ENCODE measurements at places on chromosomes 5 and 9.

GRCh38 chr5:153719324-153719723 is 228.9 kb downstream of the GRIA1 start:
- no peak for DNase-seq

- DNase-seq: peak; percentile 76
Observed at GRCh38 chr9:136122425-136123383, 4.0 kb upstream of the TMEM250 start.

GRCh38 chr5:173670791-173671120 is 54.3 kb upstream of the BOD1 start:
- DNase-seq: no peak

- no peak for DNase-seq
Observed at GRCh38 chr5:72921886-72922285, 34.0 kb upstream of the FCHO2 start.

GRCh38 chr9:95297316-95297715 is 20.2 kb downstream of the FANCC start:
- no peak for DNase-seq

GRCh38 chr5:160036884-160037283 is 27.9 kb downstream of the TTC1 start:
- DNase-seq: no peak

GRCh38 chr5:122775550-122776542 is 966 bp downstream of the SNX2 start:
- no peak for DNase-seq

DNA sequence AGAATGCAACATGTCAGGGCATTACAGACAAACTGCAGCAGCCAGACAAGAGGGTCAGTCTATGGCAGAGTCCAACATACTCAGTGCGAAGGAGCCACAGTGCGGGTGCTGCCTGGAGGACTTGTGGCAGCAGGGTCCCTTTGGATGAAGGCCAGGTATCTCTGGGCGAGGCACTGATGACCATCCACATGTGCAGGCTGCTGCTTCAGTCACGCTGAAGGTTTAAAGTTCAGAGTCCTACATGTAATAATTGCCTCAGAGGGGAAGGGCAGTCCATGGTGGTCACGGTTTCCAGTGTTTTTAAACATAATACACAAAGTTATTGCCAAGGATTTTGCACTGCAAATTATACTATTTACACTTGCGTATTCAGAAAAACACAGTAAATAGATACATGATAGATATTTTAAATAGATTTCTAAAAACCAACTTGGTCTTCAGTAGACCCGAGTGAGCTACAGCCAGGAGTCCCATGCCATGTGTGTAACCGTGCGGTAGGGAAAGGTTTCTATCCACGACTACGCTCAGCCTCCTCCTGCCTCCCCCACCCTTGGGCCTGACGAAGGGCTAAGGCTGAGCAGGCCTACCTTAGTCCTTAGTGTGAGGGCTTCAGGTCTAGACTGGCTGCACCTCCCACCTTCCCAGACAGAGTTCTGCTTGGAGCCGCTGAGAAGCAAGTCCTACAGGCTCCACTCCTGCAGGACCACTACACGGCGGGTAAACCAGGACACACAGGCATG is 76.2 kb downstream of the GPR21 start:
- DNase-seq: no peak

DNA sequence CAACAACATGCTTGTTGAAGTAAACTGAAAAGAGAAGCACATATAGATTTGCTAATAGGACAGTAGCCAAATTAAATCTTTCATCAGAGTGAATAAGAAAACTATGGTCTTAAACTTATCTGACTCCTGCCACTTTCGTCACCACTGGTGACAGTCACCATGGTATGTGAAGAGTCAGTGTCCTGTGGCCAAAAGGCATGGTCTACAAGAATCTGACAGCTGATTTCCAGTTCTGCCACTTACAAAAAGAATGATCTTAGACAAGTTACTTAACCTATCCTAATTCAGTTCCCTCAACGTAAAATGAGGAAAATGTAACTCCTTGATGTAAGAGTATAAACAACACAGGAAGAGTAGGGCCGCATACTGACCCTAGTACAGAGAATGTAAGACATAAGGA is 102.0 kb downstream of the LPAR1 start:
- no peak for DNase-seq

DNA sequence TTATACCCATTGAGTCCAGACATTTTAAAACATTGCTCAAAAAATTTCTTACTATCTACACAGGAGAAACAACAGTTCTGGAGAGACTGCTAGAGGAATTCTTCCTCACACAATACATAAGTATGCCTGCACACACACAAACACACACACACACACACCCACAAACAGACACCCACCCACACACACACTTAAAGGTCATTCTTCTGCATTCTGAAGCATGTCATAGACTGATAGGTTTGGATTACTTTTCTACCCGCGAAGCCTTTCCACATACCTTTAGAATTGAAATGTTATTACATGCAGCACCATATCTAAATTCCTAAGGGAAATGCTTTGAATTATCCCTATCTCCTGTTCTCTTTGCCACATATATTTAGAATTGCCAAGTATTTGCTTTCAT is 80.2 kb downstream of the FAM174A start:
- no peak for DNase-seq

GRCh38 chr9:97526895-97527575 is 25.6 kb downstream of the TMOD1 start:
- no peak for DNase-seq

DNA sequence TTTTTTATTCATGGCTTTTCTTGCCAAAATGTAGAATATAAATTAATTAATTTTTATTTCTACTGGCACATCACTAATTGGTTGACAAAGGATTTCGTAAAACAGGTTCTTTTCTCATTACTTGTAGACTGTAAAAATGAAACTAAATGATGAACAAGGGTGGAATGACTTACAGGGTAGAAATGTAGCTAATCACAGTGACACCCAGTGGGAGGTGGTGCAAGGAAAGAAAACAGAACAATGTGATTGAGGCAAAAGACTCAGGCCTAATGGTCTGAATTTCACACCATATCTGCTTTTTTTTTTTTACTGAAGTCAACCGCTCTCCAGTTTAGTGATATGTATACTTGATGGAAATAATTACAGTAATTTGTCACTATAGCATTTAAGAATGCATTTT is 28.9 kb downstream of the GABRG2 start:
- DNase-seq: no peak

DNA sequence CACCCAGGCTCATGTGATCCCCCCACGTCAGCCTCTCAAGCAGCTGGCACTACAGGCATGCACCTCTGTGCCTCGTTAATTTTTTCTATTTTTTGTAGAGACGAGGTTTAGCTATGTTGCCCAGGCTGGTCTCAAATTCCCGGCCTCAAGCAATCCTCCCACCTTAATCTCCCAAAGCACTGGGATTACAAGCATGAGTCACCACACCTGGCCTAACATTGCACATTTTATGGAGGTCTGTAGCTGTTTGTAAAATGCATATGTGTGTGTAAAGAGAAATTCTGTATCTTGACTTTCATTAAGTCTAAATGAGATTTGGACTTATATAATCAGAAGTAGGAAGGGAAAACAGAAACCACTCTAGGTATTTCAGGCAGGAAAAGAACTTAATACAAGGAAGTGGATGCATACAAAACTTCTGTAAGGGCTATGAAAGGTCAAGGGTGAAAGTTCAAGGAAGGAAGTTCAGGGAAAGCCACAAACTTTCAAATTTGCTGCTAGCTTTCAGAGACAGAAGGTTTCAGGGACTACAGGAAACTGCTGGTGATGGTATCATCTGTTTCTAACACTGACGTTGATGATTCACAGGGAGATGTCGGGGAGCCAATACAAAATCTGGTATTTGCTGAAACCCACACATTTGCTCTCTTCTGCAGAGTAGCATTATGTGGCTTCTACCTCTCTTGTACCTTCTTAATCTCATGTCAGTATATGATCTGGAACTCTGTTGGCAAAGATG is 209.4 kb downstream of the PIK3R1 start:
- DNase-seq: no peak

DNA sequence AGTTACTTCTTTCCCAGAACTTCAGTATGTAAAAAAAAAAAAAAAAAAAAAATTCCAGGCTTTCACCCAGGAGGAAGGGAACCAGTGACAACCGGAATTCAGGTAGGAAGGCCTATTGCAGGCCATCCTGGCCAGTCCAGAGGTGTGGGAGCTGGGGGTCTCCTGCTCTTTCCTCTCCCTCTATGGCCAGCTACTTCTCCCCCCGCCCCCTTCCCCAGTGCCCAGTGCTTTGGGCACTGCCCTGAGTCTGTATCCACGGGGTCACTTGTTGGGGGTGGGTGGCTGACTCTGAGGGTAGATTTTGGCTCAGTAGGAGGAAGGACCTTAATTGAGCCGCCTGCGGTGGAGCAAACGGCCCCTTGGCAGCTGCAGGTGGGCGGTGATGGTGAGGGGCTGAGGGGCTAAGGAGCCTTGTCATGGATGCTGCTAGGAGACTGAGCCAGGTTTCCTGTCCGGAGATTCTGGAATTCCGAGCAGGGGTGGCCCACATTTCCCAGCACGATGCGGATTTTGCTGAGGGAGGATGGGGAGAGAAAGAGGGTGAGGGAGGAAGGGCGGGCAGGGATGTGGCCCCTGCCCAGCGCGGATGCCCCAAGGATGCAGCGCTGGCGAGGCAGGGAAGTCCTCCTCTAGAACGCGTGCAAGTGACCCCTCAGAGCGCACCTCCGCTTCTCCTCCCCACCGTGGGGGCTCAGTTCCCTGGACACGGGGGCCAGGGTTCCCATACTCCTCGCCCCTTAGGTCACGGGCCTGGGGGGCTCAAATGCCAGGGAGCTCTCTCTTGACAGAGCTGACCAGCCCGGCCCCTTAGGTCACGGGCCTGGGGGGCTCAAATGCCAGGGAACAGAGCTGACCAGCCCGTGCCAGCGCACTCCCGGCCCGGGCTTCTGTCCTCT is 1.2 kb upstream of the PHF2 start:
- no peak for DNase-seq

Data from stimulated activated CD4-positive, alpha-beta T cell treated with anti-CD3 and anti-CD28 coated beads, Interleukin-1b, Interleukin-23, amount 100 ng/mL, for 1 hour (primary cell).